Caki2 (cell line): ENCODE measurements at places on chromosomes 6 and 20.

DNA sequence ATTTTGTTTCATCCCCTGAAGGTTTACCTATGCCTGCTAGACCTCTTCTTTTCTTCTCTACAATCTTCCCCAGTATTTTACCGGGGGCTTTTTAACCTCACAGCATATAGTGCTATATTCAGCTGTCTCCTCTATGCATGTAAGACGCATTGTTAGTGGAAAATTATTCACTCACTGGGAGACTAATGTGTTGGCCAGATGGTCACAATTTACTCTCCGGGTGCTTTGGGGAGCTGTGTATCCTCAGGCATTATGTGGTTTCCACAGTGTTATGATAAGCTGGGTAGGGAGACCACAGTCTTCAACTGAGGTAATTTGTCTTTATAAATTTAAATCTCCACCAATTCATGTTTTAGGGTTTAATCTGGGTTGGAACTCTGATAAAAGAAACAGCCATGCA lies 553.8 kb upstream of the PTCHD4 start:
- DNase-seq, result no peak

DNA sequence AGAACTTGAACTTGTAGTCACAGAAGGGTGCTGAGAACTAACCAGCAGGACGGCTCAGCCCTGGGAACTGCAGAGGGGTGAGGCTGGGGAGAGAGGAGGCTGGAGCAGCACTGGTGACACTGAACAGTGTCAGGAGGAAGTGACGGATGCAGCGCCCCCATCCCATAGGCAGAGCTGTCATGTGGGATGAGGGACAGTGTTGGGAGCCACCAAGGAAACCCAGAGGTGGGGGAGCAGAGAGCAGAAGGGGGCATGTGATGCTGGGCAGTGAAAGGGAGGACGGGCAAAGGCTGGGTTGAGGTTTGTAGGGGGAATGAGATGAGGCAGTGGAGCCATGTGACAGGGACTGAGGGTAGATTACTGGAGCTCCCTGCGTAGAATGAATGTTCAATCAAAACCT lies 2.1 kb downstream of the HLA-DPB1 start:
- DNase-seq, result no peak

GRCh38 chr6:56055081-56055704 lies 179.8 kb upstream of the BMP5 start:
- no peak for DNase-seq

DNA sequence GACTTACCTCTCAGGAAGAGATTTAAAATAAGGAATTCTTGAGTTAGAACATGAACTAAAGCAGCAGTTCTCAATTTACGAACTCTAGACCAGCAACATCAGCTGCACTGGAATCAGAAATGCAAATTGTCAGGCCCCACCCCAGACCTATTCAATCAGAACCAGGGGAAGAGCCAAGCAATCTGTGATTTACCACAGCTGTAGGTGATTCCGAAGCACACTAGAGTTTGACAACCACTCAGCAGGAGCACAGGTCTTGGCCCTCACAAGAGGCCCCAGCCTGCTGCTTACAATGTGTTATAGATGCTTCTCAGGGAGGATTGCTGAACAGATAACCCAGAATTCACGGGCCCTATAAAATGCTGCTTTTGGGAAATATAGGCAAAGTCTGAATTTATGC lies 279.2 kb downstream of the PTPRK start:
- no peak for DNase-seq

- no peak for DNase-seq
Observed at GRCh38 chr6:49692534-49692933, 20.8 kb downstream of the CRISP2 start.

- no peak for DNase-seq
Observed at GRCh38 chr6:92684386-92684785, 735.0 kb downstream of the EPHA7 start.

DNA sequence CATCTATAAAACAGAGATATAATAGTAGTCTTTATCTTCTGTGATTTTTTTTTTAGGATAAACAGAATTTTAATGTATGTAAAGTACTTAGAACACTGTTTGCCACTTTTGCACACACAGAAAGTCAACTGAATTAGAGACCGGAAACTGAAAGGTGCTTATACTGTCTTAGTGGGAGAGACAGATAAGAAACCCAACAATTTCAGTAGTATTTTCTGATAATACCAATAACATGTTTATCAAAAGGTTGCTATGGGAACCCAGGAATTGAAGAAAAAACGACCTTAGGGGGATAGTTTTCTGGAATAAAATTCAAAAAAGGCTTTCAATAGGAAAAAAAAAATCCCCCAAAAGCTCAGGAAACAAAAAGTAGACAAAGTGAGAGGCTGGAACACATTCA lies 138.6 kb downstream of the BCKDHB start:
- DNase-seq, result no peak

GRCh38 chr6:83151114-83151513 lies 42.0 kb downstream of the PGM3 start:
- DNase-seq, result no peak

DNA sequence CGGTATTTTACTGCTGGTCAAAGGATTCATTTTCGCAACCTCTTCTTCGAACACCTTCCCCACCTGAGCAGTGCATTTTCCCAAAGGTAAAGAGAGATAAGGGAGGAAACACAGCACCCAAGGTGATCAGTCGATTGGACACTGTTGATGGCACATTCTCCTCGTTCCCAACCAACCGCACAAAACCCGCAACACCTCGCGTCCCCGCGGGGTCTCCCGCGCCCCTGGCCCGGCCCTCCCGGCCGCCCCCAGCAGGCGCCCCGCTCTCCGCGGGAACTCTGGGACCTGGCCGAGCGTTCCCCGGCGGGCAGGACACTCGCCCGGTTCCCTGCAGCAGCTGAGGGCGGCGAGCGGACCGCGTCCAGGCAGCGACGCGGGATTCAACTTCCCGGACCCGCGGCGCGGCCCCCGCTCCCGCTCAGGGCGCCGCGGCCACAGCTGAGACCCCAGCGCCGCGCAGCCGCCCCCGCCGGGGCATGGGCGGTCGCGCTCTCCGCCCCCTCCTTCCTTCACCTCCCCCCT lies 506 bp downstream of the RGS17 start:
- no peak for DNase-seq

- no peak for DNase-seq
Observed at GRCh38 chr6:170452767-170453545, 100.2 kb downstream of the PSMB1 start.

GRCh38 chr6:13545885-13546284 lies 28.5 kb upstream of the SIRT5 start:
- no peak for DNase-seq

DNA sequence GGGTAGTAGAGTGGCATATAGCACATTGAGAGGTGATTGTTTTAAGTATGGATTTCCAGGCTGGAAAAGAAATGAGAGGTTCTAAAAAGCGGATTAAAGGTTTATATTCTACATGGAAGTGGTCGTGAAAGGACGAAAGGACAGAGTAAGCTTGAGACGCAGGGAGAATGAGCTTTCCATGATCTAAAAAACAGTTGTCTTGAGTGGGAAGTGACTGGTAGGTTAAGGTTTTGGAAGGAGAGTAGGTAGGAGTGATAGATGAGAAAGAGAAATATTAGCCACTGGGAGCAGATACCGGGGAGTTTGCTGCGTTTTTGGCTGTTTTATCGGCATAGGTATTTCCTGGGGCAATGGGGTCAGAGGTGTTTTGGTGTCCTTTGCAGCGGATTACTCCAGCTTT lies 750.6 kb upstream of the ADGRB3 start:
- DNase-seq, result no peak

- no peak for DNase-seq
Observed at GRCh38 chr20:7792150-7792869, 147.9 kb downstream of the HAO1 start.

- no peak for DNase-seq
Observed at GRCh38 chr6:68024570-68025269, 610.4 kb upstream of the ADGRB3 start.

DNA sequence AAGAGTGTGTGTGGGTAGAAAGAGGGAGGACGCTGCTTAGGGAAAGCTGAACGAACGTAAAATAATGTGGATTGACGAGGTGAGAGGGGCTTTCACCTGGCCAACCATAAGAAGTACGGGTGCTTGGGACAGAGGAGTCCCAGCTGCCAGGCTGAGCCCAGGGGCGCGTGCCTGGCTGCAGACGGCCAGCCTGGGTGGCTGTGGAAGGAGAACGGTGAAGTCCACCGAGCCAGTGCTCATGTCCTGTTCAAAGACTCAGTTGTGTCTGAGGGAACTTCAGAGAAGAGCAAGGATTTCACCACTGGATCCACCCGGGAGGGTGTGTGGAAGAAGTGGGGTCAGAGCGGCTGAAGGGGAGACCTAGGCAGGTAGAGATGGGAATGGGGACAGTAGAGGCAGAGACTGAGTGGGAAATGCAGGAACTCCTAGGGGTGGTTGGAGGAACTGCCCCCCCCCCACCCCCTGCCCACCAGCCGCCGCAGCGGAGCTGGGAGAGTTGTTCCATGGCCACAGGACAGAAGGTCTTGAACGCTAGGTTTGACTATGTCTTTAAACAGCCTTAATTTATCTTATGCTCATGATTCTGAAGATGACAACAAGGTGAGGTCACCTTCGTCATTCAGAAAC lies 68.1 kb upstream of the TBXT start:
- no peak for DNase-seq

GRCh38 chr6:39280247-39280731 lies 33.9 kb downstream of the KCNK17 start:
- peak; percentile 85 for DNase-seq

DNA sequence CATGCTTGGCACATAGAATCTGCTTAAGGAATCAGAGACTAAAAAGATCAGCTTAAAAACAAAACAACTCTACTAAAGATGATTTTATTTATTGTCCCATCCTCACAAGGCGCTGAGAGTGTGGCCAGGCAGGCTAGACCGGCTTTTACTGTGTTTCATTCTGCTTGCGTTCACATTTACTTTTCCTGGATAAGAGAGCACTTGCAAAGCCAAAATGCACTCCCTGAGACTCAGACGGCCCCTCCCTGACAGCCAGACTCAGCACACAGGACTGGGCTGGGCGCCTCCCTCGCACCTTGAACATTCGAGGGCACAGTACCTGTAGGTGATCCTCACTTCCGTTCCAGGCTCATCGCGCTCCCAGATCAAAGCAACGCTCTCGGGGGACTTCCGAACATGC lies 10.2 kb downstream of the ACSS1 start:
- no peak for DNase-seq

- DNase-seq, result peak; percentile 85
Observed at GRCh38 chr6:34341481-34341971, 50.9 kb downstream of the NUDT3 start.

- no peak for DNase-seq
Observed at GRCh38 chr6:7131390-7131789, 23.6 kb downstream of the RREB1 start.

DNA sequence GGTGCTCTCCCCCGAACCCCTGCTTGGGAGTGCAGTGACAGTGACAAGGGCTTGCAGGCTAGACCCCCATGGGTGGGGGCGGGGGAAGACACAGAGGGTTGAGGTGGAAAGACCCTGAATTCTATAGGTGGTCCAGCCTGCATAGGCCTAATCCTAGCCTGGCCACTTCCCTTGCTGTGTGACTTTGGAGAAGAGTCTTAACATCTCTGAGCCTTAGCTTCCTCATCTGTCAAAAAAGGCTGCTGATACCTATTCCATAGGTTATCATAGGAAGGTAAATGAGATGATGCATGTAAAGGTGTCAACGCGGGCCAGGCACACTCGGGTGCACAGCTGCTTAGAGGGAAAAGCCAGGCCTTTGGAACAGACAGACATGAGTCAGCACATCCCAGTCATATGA lies 15.8 kb downstream of the BPIFB4 start:
- DNase-seq, result no peak

- no peak for DNase-seq
Observed at GRCh38 chr6:125104425-125104824, 49.1 kb upstream of the TPD52L1 start.

DNA sequence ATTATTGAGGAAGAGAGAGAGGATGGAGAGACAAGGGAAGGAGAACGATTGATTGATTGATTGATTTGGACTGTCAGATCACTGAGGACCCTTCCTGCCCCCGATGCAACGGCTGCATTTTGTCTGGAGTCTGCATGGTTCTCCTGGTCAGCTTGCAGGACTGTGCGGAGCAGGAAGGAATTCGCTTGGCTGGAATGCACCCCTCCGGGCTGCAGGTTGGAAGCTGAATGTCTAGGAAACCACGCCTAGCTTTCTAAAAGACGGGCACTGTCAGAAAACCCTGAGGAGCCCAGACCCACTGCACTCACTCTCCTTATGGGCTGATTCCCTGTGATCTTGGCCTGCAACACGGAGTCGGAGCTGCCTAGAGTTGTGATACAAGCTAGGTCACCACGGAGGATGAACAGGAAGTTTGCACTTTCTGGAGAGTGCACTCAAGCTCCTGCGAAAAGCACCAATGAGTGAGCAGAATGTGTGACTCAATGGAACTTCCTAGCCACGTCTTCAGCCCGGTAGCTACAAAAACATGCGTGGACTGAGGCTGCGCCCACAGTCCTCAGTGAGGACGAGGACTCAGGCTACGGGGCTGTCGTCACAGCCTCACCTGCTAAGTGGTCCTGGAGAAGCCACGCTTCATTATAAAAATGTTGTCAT lies 14.4 kb downstream of the DACT2 start:
- DNase-seq, result no peak

- no peak for DNase-seq
Observed at GRCh38 chr6:167136376-167136775, 13.5 kb downstream of the CCR6 start.

DNA sequence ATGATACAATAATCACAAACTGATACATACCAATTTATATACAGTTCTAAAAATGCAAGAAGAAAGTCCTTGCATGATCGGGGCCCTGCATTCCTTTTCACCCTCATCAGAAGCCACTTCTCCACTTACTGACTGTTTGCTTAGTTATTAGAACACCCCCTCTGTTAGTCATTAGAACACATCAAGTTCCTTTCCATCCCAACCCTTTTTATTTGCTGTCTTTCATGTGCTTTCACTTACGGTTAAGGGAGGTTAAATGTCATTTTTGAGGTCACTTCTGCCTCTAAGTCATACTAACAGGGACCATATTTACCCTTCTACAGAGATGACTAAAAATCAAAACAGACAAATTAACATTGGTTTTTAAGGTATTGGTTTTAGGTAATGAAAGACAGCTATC lies 149.1 kb downstream of the LMBRD1 start:
- no peak for DNase-seq

- DNase-seq, result no peak
Observed at GRCh38 chr6:115717472-115717871, 343.2 kb downstream of the FRK start.

GRCh38 chr20:51772236-51772635 lies 4.0 kb upstream of the ATP9A start:
- no peak for DNase-seq

GRCh38 chr6:163252061-163252591 lies 162.4 kb upstream of the QKI start:
- no peak for DNase-seq

DNA sequence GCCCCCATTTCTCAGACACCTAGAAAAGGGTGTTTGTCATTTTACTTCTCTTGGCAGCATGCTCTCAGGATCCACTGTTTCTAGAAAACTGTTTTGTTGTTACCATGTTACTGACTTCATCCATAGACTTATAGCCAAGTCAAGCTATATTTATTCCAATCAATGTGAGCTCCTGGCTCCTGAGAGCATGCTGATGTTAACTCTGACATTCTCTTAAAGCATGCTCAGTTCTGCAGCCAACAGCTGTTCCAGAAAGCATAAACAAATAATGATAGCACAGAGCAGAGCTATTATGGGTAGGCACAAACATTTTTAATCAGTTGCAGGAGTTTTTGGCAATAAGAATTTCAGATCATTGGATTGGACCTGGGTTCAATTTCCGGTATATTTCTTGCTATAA lies 92.4 kb upstream of the CEP85L start:
- no peak for DNase-seq

GRCh38 chr6:139996253-139996834 lies 621.9 kb upstream of the CITED2 start:
- DNase-seq, result peak; percentile 57
